Fibroblast of skin of left biceps (primary cell): ENCODE measurements at places on chromosomes 3 and 15.

GRCh38 chr15:41647262-41647661 lies 12.9 kb upstream of the MGA start:
- no peak for DNase-seq

DNA sequence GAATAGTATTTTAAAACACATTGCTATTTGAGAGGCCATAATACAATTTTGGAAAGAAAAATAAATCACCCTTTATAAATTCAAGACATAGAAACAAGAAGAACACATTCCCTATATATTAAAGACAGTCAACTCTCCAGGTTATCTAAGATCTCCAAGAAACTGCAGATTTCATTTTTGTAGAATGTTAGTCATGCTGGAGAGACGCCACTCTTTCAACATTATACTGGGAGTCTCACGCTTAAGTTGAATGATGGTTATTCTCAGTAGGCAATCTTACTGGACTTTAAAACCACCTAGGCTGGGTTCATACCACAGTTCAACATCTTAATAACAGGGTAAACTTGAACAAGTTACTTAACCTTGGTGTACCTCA lies 3.6 kb upstream of the CHRM5 start:
- no peak for DNase-seq

DNA sequence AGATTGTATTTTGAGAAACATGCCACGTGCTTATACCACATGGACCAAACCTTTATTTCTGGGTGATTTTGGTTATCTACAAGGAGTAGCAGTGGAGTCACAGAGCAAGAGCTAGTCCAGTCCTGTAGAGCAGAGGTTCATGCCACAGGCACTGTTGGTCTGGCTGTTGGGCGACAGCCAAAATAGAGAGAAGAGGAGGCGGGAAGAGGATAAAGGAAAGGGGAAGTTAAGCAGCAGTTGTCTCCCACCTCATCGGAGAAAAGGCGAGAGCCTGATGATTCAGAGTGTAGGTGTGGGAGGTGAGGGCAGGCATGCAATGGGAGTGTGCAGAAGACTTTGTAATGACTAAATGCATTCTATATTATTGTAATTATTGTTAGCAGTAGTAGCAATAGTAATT lies 237.5 kb upstream of the ROPN1 start:
- DNase-seq, result no peak

DNA sequence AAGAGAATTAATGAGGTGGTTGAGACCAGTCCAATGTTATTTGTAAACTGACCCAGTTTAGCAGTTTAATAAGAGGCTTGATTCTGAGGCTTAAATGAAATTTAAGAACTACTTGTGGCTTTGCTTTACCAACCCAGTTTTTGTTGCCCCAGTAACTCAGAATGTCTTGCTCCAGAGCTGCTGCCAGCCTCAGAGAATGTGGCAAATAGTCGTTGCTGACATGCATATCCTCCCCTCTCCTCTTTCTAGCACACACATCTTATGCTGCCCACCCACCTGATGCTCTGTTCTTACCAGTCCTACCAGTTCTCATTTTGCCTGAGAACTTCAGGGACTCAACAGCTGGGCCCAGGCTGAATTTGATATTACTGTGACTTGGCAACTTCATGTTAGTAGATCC lies 92.4 kb upstream of the TSC22D2 start:
- DNase-seq, result no peak

DNA sequence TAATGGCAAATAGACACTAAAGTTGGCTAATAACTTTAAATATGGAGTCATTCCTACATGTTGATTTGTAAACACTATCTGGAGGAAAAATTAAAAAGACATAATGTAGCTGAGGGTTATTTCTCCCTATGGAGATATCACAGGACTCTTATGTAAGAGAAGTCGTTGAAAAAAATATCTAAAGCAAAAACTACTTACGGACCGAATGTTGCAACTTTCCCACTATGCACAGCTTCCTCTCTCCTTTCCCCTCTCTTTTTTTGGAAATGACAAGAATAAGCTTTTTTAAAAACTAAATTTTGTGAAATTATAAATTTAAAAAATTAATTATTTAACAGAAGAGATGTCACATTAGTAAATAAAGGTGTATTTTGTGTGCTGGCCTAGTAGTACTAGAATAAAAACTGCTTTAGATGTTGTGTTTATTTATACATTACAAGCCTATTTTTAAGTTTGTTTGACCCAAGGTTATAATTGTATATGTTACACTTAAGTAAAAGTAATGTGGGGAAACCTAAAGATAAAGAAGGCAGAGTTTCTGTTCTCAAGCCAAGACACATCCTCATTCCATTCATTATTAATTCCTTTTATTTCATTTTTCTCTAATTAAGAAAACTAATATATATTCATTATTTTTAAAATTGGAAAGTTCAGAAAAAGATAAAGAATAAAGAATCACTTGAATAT lies 20.7 kb upstream of the PPARG start:
- DNase-seq, result no peak
